ENCODE measurements at places on chromosomes 16 and 17. TPM values are rescaled to one million over a fixed set of nuclear protein-coding genes. Genes with fewer than 3 reads are reported as not detected.

Gene TNP2
- total RNA-seq, result not detected

Gene HS3ST6
- not detected for total RNA-seq

Gene NFATC2IP
- 18.8 TPM for total RNA-seq

Gene GRB2
- 147 TPM for total RNA-seq

Gene SGF29
- 11.6 TPM for total RNA-seq

Gene UBTF
- total RNA-seq, result 50.5 TPM

Gene TNFSF12
- total RNA-seq, result 16.8 TPM

Gene VPS4A
- 38.4 TPM for total RNA-seq

Gene CXCL16
- 11.9 TPM for total RNA-seq

Gene VPS25
- total RNA-seq, result 88.0 TPM

Measured in mammary microvascular endothelial cell (primary cell).